Activated naive CD8-positive, alpha-beta T cell treated with anti-CD3 and anti-CD28 coated beads, Interleukin-2, amount 50 U/mL, for 24 hours (primary cell): ENCODE measurements at places on chromosomes 3 and 15.

GRCh38 chr15:26394801-26395200 is 378.1 kb downstream of the GABRB3 start:
- no peak overlapping the region for H3K4me3 ChIP-seq
- no peaks in the 10 kb centered on the region for H3K36me3 ChIP-seq
- peaks cover under 1% of the 10 kb centered on the region for H3K27me3 ChIP-seq
- H3K4me1 ChIP-seq = no peaks in the 10 kb centered on the region
- DNase-seq = no peak

GRCh38 chr3:183161552-183162336 is 790 bp downstream of the LAMP3 start:
- H3K4me3 ChIP-seq = peak overlapping the region; percentile 84
- peak overlapping the region; percentile 86 for H3K27ac ChIP-seq
- H3K36me3 ChIP-seq = peaks cover 6% of the 10 kb centered on the region
- H3K27me3 ChIP-seq = peaks cover 13% of the 10 kb centered on the region
- H3K4me1 ChIP-seq = peaks cover 43% of the 10 kb centered on the region

DNA sequence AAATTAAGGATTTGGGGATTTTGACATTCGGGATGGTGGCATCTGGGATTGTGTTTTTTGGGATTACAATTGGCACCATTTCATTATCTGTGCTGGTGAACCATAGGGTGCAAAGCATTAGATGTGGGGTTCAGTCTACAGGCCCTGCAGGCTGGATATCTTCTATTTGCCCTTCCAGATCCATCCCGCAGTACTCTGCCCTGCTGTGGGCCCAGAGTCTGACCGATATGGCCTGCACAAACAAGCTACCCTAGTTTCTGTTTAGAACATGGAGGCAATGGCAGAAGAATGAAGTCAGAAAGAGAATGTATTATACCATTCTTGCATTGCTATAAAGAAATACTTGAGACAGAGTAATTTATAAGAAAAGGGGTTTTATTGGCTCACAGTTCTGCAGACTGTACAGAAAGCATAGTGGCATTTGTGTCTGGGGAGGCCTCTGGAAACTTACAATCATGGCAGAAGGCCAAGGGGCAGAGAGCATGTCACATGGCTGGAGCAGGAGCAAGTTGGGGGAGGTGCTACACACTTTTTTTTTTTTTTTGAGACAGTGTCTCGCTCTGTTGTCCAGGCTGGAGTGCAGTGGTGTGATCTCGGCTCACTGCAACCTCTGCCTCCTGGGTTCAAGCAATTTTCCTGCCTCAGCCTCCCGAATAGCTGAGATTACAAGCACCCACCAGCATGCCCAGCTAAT is 93.7 kb downstream of the NCEH1 start:
- no peaks in the 10 kb centered on the region for H3K36me3 ChIP-seq
- peaks cover 18% of the 10 kb centered on the region for H3K4me1 ChIP-seq
- no peak overlapping the region for H3K4me3 ChIP-seq
- no peaks in the 10 kb centered on the region for H3K27me3 ChIP-seq
- no peak for DNase-seq
- H3K27ac ChIP-seq = no peak overlapping the region

- H3K4me3 ChIP-seq = no peak overlapping the region
- H3K36me3 ChIP-seq = no peaks in the 10 kb centered on the region
- no peak overlapping the region for H3K27ac ChIP-seq
- H3K4me1 ChIP-seq = peaks cover 15% of the 10 kb centered on the region
- H3K27me3 ChIP-seq = no peaks in the 10 kb centered on the region
These were observed 241.6 kb upstream of the ZPLD1 start for GRCh38 chr3:102193255-102193654.

- H3K27ac ChIP-seq = no peak overlapping the region
- H3K4me1 ChIP-seq = no peaks in the 10 kb centered on the region
- no peak overlapping the region for H3K4me3 ChIP-seq
These were observed 33.4 kb downstream of the UNC13C start for GRCh38 chr15:54011656-54012055.

DNA sequence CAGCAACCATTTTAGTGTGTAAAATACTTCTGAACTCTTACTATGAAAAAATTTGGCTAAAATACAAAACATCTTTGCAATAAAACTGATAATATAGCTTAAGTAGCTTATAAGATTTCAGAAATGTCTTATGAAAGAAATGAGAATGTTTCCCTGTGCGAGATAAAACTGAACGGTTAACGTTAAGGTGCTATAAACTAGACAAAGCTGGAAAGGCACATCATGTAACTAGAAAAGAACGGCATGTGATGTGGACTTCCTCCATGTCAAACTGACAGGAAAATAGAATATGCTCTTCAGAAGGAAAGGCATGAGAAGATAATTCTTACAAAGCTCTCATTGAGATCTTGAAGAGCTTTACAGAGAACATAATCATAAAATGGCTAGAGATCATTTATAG is 36.5 kb downstream of the NCK1 start:
- H3K27ac ChIP-seq = no peak overlapping the region
- H3K4me1 ChIP-seq = peaks cover 65% of the 10 kb centered on the region
- peaks cover 46% of the 10 kb centered on the region for H3K36me3 ChIP-seq
- DNase-seq = no peak

- H3K27ac ChIP-seq = no peak overlapping the region
- no peaks in the 10 kb centered on the region for H3K4me1 ChIP-seq
- H3K27me3 ChIP-seq = peaks cover 5% of the 10 kb centered on the region
- DNase-seq = no peak
These were observed 68.4 kb downstream of the MAGEF1 start for GRCh38 chr3:184643442-184643841.

GRCh38 chr3:115626721-115627120 is 3.4 kb downstream of the GAP43 start:
- no peak overlapping the region for H3K27ac ChIP-seq
- H3K4me1 ChIP-seq = peaks cover 6% of the 10 kb centered on the region
- no peak for DNase-seq

- H3K36me3 ChIP-seq = no peaks in the 10 kb centered on the region
- no peaks in the 10 kb centered on the region for H3K4me1 ChIP-seq
- no peak for DNase-seq
These were observed 5.3 kb downstream of the KNG1 start for GRCh38 chr3:186722457-186722856.

- DNase-seq = no peak
- no peak overlapping the region for H3K27ac ChIP-seq
- H3K36me3 ChIP-seq = no peaks in the 10 kb centered on the region
- peaks cover 32% of the 10 kb centered on the region for H3K27me3 ChIP-seq
- peaks cover 10% of the 10 kb centered on the region for H3K4me1 ChIP-seq
- H3K4me3 ChIP-seq = no peak overlapping the region
These were observed 30.5 kb downstream of the DNAJB8 start for GRCh38 chr3:128436214-128436613.

- no peak for DNase-seq
- peaks cover 24% of the 10 kb centered on the region for H3K27me3 ChIP-seq
- H3K36me3 ChIP-seq = no peaks in the 10 kb centered on the region
- no peaks in the 10 kb centered on the region for H3K4me1 ChIP-seq
These were observed 4.7 kb upstream of the THSD4 start for GRCh38 chr15:71110405-71111180.

DNA sequence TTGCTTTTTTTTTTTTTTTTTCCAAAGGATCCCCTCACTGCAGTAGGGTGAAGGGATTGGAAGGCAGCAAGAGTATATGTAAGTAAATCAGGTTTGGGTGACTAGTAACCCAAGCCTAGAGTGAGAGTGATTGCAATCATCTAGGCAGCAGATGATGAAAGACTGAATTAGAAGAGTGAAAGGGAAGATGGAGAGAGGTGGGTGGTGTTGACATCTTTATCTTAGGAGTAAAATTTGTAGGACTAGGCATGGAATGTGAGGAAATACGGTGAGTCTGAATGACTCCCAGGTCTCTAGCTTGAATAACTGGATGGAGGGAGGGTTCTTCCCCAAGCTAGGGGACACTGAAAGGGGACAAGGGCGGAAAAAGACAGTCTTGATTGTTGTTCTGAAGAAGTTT is 63.4 kb downstream of the TPRG1 start:
- no peak overlapping the region for H3K4me3 ChIP-seq
- H3K4me1 ChIP-seq = peaks cover 36% of the 10 kb centered on the region
- no peak overlapping the region for H3K27ac ChIP-seq
- no peak for DNase-seq

- no peak overlapping the region for H3K4me3 ChIP-seq
- H3K27ac ChIP-seq = no peak overlapping the region
- H3K27me3 ChIP-seq = no peaks in the 10 kb centered on the region
- no peaks in the 10 kb centered on the region for H3K4me1 ChIP-seq
- DNase-seq = no peak
These were observed 27.2 kb upstream of the POMGNT2 start for GRCh38 chr3:43132870-43133636.

DNA sequence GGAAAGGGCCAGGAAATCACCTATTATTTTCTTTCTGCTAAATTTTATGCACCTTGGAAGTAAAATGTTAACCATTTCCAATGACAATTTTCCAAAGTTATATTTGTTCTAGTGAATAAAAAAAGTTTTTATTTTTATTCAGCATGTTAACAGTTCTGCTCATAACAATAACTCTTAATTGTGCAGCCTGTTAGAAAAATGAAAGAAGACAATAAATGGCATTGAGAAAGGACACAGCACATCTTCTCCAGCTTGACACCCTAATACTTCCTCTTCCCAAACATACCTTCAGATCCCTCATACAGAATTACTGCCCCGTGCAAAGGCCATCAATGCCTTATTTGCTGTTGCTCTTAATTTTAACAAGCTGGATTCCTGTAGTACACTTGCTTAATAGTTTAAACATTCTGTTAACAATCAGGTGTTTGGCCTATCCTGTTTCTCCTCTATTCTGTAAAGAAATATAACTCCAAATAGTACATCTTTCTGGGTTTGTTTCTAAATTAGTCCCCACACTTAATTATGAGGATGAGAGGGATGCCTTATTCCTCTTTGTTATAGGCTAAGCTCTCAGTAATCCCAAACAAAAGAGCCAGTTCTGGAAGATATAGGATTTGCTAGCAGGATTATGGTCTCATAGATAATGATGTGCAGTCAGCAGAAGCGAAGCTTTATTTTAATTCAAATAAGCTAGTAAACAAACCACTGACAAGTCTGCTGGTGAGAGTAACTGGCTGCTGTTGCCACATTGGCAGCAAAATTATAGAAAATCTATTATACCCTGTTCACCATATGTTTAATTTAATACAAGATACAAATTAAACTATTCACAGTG is 19.2 kb upstream of the SOX2 start:
- no peak for DNase-seq
- no peak overlapping the region for H3K4me3 ChIP-seq
- H3K36me3 ChIP-seq = peaks cover 2% of the 10 kb centered on the region
- H3K27me3 ChIP-seq = peaks cover 43% of the 10 kb centered on the region

- H3K27me3 ChIP-seq = no peaks in the 10 kb centered on the region
- peaks cover 30% of the 10 kb centered on the region for H3K36me3 ChIP-seq
- H3K4me3 ChIP-seq = no peak overlapping the region
- H3K4me1 ChIP-seq = peaks cover 59% of the 10 kb centered on the region
- no peak for DNase-seq
- H3K27ac ChIP-seq = peak overlapping the region; percentile 15
These were observed 152.3 kb downstream of the AKAP13 start for GRCh38 chr15:85532689-85533088.

DNA sequence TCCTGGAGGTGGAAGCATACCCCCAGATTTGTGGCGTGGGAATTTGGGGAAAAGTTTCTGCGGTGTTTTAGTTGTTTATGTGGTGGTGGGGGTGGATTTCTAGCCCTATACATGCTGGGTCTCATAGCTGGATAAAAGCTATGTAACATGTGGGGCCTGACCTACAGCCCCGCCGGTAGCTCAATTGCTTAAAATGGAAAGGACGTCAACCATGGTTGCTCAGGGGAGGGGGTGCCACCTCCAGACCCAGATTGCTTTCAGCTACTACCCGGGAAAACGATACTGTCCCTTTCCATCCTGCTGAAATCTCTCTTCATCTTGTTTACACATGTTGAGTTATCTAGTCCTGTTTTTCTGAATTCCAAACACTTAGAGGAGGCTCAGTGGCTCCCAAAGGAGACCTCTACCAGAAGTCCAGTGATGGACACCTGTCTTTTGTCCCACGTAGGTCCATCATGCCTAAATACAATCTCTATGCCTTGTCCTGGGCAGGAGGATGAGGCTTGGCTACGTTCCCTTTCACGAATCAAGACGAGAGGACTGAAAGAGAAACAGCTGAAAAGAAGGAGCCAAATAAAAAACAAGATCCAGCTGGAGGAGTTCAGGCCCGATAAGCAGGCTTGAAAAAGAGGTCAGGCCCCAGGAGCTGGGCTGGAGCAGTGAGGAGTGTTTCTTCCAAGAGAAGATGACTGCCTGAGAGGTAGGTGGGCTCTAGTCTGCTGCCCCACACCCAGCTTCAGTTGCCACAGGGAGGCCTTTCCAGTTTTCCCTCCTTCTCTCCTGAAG is 72.1 kb upstream of the TPRG1 start:
- H3K4me1 ChIP-seq = no peaks in the 10 kb centered on the region
- no peaks in the 10 kb centered on the region for H3K27me3 ChIP-seq
- no peak overlapping the region for H3K4me3 ChIP-seq

DNA sequence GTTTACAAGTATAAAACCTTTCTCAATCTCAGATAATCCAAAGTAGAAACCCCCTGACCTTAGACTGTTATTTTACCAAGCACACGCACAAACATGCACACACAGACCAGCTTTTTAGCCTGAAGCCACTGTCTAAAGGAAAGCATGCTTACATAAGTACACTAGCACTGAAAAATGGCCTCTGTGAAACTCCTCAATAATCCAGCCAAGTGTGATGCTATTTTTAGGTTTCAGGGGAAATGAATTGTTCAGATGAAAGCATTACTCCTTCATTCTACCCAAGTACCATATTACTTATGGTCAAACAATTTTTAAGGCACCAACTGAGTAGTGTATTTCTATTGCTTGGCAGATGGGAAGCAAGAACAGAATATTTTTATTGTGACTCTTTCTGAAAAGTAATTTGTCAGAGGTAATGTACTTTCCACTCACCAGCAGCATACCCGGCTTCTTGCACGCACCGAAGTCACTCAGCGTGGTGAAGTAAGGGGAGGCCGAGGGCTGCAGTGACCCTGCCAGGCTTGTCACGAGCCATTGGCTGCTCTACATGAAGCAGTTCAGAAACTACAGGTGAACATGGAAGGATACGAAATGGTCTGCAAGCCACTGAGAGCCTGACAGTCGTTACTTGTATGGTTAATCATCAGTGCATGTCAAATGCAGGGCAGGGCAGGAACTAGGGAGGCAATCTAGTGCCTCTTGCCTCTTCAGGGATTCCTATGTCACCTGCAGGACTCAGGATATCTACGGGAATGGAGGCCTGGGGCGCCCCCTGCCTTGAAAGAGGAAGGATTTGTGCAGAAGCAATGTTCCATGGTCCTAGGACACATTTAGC is 106.7 kb downstream of the GABRB3 start:
- H3K27ac ChIP-seq = no peak overlapping the region
- H3K4me3 ChIP-seq = no peak overlapping the region
- no peaks in the 10 kb centered on the region for H3K36me3 ChIP-seq

DNA sequence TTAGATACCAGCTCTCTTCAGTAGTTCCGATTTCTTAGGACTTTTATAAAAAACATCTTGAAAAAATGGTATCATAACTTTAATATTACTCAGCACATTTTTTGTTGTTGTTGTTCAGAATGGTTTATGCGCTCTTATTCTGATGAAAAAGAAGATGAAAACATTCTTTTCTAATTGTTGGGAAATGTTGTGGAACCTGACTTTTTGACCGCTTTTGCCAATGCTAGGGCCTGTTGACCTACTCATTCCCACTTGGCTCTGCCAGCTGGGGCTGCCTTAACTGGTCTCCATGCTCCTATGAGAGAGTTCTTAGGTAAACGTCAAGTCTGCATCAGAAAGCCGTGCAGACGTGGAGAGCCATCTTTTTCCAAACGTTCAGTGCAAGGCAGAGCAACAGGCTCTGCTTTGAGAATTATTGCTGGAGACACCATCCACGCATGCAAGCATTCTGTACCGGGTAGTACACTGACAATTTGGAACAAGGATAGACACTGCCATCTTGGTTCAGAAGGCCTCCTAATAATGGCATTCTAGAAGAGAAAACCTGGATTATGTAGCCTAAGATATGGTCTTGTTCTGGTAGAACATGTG is 176.8 kb downstream of the GHSR start:
- no peaks in the 10 kb centered on the region for H3K27me3 ChIP-seq
- H3K4me3 ChIP-seq = no peak overlapping the region
- no peak overlapping the region for H3K27ac ChIP-seq
